ENCODE measurements at places on chromosomes 1 and 21.
A peak's percentile ranks its signal among the peaks of the same experiment; 100 is the strongest.

DNA sequence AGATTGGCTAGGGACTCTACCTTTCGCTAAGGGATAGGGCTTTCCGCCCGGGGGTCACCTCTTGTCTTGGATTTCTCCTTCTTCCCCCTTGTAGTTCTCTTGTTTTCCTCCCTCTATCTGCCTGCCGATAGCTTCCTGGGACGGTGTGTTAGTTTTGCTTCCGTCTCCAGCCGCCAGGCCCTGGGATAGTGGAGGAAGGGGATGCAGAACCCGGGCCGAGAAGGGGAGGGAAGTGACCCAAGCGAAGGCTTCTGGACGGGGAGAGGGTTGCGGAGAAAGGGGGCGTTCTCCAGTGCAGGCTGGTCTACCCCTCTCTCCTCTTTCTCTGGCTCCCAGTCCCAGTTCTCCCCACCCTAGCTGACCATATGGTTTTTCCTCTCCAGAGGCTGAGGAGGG, 871 bp downstream of the TUFT1 start:
- H3K27ac ChIP-seq = no peak overlapping the region
- H3K4me3 ChIP-seq = peak overlapping the region; percentile 93
- H3K36me3 ChIP-seq = no peaks in the 10 kb centered on the region
- DNase-seq = no peak
- H3K4me1 ChIP-seq = peaks cover 16% of the 10 kb centered on the region
- H3K27me3 ChIP-seq = peaks cover 15% of the 10 kb centered on the region

DNA sequence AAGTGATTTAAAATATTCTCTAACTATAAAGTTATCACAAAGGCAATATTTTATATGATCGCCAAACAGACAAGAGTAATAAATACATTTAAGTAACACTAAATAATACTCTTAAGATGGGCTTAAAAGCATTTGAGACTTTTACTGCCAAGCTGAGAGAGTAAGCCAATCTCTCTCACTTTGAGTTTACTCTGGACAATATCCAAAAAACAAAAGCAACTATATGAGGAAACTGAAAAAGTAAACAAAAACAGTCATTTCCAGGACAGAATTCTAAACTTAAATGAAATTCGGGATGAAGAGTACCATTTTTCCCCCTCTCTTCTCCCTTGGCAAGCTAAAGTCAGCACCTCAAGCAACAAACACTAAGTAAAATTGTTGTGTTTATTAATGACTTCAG, 173.2 kb downstream of the COP1 start:
- no peak for DNase-seq
- no peak overlapping the region for H3K27ac ChIP-seq
- H3K4me1 ChIP-seq = no peaks in the 10 kb centered on the region
- H3K4me3 ChIP-seq = no peak overlapping the region
- peaks cover 23% of the 10 kb centered on the region for H3K36me3 ChIP-seq

- DNase-seq = no peak
- no peak overlapping the region for H3K27ac ChIP-seq
- no peaks in the 10 kb centered on the region for H3K4me1 ChIP-seq
Measured at GRCh38 chr1:19112891-19113696, 97.0 kb downstream of the UBR4 start.

DNA sequence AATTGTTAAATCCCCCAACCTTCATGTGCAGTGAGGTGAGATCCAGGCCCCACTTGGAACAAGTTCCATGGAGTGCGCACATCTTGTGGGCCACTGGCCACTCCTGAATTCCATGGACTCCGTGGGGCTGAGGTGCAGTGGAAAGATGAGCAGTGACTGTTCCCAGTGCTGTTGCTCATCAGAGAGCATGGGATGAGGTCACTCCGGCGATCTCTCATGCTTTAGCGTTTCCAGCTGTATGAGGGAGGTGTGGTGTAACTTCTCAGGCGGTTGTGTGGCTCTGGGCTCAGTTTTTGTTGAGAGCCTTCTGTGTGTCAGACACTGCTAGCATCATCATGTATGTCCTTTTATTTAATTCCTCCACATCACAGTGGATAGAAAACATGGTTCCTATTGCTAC, 96.2 kb downstream of the GALNT2 start:
- H3K36me3 ChIP-seq = no peaks in the 10 kb centered on the region
- no peaks in the 10 kb centered on the region for H3K27me3 ChIP-seq

DNA sequence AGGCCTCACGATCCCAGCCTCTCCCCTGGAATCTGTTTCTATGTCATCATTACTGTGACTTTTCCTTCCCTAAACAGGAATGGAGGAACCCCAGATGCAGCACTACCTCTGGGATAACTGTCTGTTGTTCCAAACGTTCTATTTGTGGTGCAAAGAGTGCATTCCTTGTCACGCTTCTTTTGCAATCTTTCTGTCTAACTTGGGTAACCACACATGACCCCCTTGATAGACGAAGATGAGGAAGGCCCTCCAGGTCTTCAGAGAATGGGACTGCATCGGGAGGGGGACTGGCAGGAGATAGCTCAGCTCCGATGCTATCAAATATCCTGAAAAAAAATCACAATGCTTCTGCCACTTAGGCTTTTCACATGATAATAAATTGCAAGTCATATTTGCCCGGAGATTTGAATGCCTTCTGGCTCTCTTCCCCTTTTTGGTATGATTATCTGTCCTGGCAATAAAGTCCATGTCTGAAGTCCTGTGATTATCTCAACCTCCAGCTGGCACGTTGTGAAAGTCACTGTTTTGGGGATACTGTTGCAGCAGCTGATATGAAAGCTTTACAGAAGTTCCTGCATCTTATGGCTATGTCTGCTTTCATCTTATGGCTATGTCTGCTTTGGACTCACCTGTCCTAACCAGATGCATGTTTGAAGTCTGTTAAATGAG, 148.7 kb upstream of the LMO4 start:
- no peaks in the 10 kb centered on the region for H3K36me3 ChIP-seq
- no peak overlapping the region for H3K4me3 ChIP-seq
- no peak overlapping the region for H3K27ac ChIP-seq
- H3K4me1 ChIP-seq = no peaks in the 10 kb centered on the region

DNA sequence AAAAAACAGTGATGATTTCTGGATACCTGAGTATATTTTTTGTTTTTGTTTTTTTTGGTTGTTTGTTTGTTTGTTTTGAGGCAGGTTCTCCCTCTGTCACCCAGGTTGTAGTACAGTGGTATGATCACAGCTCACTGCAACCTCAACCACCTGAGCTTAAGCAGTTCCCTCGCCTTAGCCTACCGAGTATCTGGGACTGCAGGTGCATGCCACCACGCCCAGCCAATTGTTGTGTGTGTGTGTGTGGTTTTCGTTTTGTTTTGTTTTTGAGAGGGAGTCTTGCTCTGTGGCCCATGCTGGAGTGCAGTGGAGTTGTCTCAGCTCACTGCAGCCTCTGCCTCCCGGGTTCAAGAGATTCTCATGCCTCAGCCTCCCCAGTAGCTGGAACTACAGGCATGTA, 55.3 kb upstream of the RCC1 start:
- no peak overlapping the region for H3K4me3 ChIP-seq
- peaks cover 12% of the 10 kb centered on the region for H3K4me1 ChIP-seq
- H3K27ac ChIP-seq = no peak overlapping the region
- H3K36me3 ChIP-seq = peaks cover 2% of the 10 kb centered on the region

- DNase-seq = peak; percentile 25
- peaks cover 15% of the 10 kb centered on the region for H3K4me1 ChIP-seq
- peak overlapping the region; percentile 92 for H3K4me3 ChIP-seq
- no peaks in the 10 kb centered on the region for H3K27me3 ChIP-seq
Measured at GRCh38 chr1:186374303-186375151, 526 bp downstream of the TPR start.

GRCh38 chr1:225430301-225430700, 2.5 kb upstream of the LBR start:
- peaks cover 16% of the 10 kb centered on the region for H3K36me3 ChIP-seq
- H3K27me3 ChIP-seq = no peaks in the 10 kb centered on the region
- no peak overlapping the region for H3K27ac ChIP-seq
- no peak overlapping the region for H3K4me3 ChIP-seq
- no peak for DNase-seq
